ENCODE measurements at places on chromosomes 6 and 20.

GRCh38 chr6:28751514-28751913 is 172.3 kb downstream of the TRIM27 start:
- no peak for DNase-seq

GRCh38 chr6:152484806-152485205 is 152.4 kb downstream of the SYNE1 start:
- no peak for DNase-seq

GRCh38 chr6:43746613-43747102 is 23.4 kb upstream of the VEGFA start:
- no peak for DNase-seq

DNA sequence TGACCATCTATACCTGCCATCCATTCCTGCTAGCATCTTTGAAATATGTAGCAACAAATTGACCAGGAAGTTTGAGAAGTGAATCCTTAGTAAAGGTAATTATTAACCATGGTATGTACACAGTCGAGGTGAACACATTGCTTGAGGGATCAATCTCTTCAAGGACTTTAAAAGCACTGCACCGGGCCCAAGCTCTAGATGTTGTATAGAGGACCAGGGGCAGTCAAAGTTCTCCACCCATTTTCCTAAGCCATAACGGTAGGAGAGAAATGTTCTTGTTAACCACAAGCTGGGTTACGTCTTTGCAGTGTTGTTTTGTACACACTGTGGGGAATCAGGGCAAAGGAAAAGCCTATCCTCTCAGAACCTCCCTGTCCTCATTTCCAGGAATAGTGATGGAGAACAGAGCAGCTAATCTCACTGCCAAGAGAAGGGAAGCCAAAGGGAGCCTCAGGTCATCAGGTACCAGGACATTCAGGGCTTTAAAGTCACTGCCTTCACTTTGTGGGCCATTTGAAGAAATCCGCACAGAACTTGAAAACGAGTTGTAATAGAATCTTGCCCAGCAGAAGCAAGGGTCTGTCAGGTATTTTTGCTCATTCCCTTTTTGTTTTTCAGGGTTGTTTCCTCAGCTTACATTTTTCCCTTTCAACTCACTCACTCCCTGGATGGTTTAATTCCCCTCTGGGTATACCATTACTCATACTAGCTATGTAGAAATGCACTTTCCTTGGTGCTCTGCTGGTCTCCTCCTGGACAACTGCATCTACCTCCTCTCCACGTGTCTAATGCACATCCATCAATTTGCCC is 5.3 kb upstream of the PM20D2 start:
- no peak for DNase-seq

GRCh38 chr6:122790028-122790422 is 967 bp downstream of the SMPDL3A start:
- no peak for DNase-seq

DNA sequence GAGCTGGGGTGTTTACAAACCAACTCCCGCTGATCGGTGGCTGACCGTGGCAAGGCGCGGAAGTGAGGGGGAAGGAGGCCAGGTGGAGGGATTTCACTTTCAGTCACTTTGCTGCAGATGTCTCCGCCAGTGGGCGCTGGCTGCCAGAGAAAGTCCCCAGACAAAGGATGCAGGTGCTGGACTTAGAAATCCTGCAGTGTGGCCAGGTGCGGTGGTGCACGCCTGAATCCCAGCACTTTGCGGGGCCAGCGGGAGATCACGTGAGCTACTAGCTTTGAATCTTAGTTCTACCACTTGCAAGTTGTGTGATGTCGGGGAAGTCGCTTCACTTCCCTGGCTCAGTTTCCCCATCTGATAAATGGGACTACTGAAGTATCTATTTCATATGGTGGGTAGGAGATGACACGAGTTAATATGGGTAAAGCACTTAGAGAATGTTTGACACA is 180.4 kb downstream of the ZNF217 start:
- DNase-seq, result peak; percentile 85

GRCh38 chr20:55784036-55784435 is 221.3 kb downstream of the CBLN4 start:
- no peak for DNase-seq

GRCh38 chr6:44224029-44224964 is 902 bp downstream of the SLC29A1 start:
- DNase-seq, result peak; percentile 16

DNA sequence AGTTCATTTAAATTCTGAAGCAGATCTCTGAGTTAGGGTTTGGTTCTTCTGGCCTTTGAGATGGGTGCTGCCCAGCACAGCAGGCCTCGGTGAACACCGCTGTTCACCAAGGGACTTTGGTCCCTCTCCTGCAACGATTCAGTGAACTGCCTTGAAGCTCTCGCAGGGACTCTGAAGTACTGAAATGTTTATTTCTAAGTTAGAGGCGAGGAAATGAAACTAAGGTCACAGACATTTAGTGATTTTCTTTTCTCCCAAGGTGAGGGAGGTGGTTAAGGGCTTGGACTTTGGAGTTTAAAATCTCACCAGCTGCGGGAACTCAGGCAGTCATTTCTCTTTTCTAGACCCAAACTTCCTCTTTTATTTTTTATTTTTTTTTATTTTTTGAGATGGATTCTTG is 26.2 kb downstream of the E2F3 start:
- DNase-seq, result peak; percentile 49

DNA sequence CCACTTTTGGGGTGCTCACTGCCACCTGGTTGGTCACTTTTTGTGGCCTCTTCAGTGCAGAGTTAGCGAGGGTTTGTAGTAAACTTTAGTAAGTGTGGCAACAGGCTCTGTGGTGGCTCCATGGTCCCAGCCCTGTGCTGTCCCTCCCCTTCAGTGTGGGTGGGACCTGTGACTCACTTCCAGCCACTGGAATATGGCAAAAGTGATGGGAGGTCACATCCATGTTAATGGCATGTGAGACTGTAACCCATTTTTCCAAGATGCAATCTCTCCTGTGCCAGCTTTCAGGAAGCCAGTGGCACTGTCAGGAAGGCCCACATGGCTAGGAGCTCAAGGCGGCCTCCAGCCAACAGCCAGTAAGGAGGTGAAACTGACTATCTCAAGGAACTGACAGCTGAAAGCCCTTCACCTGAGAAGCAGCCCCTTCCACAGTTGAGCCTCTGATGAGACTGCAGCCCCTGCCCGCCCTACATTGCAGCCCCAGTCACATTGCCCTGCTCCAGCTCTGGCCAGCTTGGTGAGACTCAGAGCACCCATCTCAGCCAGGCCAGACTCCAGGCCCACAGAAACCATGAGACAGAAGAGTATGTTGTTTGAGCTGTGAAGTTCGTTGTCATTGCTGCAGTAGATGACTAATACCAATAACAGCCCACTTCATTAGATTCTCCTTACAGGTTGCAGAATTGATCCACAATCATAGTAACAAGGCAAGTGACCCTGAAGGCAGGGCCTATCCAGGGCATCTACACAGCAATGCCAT is 13.1 kb upstream of the CST7 start:
- DNase-seq, result no peak

- no peak for DNase-seq
These were observed 69.5 kb downstream of the PREX1 start for GRCh38 chr20:48758206-48758820.

- DNase-seq, result no peak
These were observed 1.4 kb downstream of the DEFB132 start for GRCh38 chr20:258963-259362.

- DNase-seq, result no peak
These were observed 730.9 kb upstream of the GJE1 start for GRCh38 chr6:141401851-141402250.

- no peak for DNase-seq
These were observed 43.6 kb upstream of the SMLR1 start for GRCh38 chr6:130783416-130784107.

DNA sequence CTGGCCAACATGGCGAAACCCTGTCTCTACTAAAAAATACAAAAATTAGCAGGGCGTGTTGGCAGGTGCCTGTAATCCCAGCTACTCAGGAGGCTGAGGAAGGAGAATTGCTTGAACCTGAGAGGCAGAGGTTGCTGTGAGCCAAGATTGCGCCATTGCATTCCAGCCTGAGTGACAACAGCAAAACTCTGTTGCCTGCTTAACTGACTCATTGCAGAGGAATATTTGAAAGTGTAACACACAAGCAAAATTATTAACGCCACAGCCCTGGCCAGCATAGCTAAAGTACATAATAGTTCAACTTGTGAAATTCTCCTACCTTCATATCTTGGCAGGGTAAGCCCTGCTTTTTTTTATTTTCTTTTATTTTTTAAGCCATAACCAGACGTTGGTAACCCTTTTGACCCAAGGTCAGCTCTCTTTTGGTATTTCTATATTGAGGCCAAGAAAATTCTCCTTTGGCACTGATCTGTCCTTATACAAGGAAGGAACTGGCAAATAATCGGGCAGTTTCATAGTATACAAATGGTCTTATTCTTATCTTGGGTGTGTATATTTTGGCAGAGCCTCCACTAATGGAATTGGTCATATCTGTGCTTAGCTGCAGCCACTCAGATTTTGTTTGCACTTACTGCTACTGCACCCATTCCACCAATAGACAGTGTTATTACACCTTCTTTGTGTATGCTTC is 4.0 kb upstream of the ADGRF5 start:
- no peak for DNase-seq

DNA sequence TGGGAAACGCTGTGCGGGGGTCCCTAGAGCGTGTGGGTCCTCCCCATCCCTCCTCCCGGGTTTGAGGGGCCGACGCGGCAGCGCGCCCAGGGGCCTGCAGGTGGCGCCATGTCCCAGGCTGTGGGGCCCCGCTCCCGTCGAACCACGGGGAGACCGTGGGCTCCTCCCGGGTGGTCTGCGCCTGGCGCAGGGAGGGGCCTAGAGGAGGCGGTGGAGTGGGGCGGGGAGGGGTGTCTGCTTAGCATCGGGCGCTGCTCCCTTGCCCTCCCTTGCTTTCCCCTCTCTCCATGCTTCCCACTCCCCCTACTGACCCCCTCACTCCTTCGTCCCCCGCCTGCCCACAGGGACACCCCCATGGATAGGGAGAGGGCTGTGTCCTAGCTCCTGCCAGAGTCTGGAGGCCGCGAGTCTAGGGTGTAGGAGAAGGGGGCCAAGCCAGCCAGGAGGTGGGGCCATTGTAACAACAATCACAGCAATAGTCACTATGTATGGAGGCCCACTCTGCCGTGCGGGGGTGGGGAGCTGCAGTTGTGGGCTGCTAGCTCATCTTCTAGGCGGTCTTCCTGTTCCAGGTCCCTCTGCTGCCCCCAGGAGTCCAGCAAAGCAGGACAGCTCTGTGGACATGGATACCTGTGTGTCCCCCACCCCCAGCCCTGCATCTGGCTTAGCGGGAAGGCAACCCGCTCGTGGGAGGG is 51.7 kb downstream of the CHMP4B start:
- peak; percentile 89 for DNase-seq

- DNase-seq, result peak; percentile 78
These were observed 945 bp downstream of the PHF10 start for GRCh38 chr6:169723200-169723909.

DNA sequence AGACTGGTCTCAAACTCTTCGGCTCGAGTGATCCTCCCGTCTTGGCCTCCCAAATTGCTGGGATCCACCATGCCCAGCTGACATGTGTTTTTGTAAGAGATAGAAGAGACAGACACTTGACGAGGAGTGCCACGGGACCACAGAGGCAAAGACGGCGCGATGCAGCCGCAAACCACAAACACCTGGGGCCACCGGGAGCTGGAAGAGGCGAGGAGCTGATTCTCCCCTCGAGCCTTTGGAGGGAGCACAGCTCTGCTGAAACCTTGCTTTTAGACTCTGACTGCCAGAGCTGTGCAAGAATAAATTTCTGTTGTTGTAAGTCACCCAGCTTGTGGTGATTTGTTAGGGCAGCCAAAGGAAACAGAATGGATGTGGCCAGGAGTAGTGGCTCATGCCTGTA is 46.9 kb downstream of the TFAP2C start:
- no peak for DNase-seq

DNA sequence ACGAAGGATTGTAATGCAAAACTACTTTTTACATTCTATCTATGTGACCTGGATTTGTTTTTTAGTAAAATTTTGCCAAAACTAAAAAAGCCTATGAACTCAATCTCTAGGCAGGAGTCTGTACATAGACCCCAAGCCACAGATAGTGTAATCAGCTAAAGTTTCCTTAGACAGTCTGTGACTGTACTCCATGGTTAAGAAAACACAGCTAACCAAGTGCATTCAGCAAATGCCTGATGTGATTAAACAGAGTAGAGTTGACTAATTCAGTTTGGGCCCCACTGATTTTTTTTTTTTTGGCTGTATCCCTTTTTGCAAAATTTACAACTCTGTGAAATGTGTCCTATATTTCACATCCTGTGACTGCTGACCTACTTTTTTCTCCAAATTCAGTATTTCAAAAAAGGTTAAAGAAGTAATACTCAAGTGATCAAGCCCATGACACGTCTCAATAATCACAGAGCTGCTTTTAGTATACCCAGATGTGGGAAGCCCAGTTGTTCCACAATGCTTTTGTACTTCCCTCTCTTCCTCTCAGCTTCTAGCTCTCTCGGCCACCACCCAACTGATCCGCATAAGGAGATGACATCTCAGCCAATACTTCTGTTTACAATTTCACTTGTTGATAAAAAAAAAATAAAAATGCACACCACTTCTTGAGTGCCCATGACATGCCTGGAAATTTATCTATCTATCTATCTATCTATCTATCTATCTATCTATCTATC is 108.8 kb upstream of the TBX18 start:
- DNase-seq, result no peak

GRCh38 chr20:11891776-11892545 is 25.7 kb upstream of the BTBD3 start:
- DNase-seq, result peak; percentile 55

GRCh38 chr6:16292432-16292831 is 54.0 kb downstream of the GMPR start:
- no peak for DNase-seq

GRCh38 chr6:159640322-159640721 is 52.7 kb downstream of the SOD2 start:
- DNase-seq, result no peak

- DNase-seq, result no peak
These were observed 446.0 kb downstream of the QKI start for GRCh38 chr6:163860287-163861081.

DNA sequence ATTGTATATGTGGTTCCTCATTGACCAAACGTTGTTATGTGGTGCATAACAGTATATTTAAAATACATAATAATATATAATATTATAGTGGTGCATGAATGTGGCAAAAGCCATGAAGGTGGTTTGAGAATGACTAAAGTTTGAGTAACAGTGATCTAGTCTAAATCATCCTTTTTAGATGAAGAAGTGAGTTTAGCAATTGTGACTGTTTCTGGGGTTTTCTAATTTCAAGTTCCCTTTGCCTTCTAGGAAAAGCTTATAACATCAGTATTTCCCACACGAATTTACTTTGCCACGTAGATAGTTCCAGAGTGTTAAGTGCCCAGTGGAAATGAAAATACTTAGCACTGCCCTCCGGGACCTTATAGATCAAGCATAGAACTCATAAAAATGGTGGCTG is 40.9 kb downstream of the ARFGEF2 start:
- no peak for DNase-seq

DNA sequence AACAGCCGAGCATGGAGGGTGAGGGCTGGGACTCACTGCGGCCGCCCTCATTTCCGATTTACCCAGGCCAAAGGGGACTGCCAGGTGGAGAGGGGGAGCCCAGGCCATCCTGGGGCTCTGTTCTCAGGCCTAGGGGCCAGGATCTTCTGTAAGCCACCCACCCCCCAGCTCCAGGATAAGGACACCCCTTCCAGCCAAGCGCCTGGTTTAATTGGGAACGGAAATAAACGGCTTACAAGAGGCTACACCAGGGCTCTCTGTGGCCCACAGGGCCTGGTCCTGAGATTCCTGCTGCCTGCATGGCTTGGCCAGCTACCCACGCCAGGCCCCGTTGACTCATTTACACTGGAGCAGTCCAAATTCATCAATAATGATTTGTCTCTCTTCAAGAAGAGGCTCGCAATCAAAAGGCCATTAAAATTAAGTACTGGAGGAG is 68.1 kb upstream of the TOP1 start:
- peak; percentile 3 for DNase-seq
